ENCODE measurements at places on chromosomes 12 and 14. TPM values are rescaled to one million over a fixed set of nuclear protein-coding genes. Genes with fewer than 3 reads are reported as not detected.

DNA sequence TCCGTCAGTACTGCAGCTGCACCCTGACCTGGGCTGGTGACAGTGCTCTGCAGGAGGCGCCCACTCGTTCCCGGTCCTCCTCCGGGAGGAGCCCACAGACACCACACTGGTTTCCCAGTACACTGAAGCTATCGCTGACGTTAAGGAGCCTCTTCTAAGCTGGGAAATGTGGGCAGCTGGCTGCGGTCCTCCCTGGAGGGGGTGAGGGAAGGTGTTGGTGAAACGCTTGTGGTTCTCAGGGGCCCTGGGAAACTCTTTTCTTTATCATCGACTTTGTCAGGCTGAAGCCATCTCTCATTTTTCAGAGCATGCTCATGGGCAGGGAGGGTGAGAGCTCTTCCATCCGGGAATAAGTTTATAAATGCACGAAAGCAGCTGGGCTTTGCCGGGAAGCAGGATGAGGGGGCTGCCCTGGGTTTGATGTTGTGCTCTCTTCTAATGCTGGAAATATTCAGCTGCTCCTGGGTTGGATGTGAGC lies 176.0 kb downstream of the CHST11 start:
- no peaks in the 10 kb centered on the region for H3K27me3 ChIP-seq
- no peak overlapping the region for H3K4me3 ChIP-seq
- DNase-seq, result no peak
- no peaks in the 10 kb centered on the region for H3K36me3 ChIP-seq
- no peaks in the 10 kb centered on the region for H3K4me1 ChIP-seq

DNA sequence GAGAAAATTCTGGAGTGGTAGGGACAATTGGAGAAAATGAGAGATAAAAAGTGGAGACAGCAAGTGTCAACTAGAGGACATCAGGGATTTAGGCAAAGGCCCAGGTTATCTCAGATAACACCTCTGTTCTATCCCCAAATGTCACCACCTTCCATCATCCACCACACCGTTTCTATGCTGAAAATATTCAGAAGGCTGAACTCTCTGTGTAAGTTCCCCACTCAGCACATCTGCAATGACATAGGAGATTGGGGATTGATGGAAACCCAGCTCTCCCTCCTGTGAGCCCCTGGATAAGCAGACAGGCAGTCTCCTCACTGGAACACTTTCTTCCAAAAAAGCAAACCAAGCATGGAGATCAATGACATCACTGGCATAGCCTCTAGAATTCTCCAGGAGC lies 5.6 kb upstream of the OR10P1 start:
- no peaks in the 10 kb centered on the region for H3K36me3 ChIP-seq
- no peaks in the 10 kb centered on the region for H3K27me3 ChIP-seq
- no peak overlapping the region for H3K4me3 ChIP-seq
- no peak overlapping the region for H3K27ac ChIP-seq

The GPR84 gene
- total RNA-seq, result 0.12 TPM

- no peak overlapping the region for H3K27ac ChIP-seq
- H3K4me1 ChIP-seq, result no peaks in the 10 kb centered on the region
- no peak overlapping the region for H3K4me3 ChIP-seq
Measured at GRCh38 chr14:76377735-76378074, 1.8 kb downstream of the ESRRB start.

DNA sequence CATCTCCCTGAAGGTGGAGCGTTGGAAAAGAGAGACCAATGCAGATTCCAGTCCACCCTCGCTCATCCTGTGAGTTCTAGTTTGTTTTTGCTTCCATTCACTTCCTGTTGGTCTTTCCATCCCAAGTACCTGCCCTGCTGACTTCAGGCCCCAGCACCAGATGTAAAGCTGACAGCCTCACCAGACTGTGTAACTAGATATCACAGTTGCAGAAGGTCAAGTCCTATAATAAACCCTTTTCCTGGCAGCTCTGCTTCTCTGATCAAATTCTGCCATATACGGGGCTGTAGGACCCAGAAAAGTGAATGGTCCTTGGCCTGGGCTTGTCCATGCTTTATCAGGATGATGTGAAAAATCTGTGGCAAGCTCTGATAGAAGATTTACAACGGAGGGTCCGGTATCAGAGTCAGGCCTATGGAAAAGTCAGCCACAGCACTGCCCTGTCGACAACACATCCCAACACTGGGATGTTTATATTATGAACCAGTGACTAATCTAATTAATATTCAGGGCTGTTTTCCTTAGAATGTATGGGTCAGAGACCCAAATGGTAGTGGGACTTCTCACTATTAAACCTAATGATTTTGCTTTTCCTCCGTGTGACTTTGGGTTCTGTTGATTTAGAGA lies 42.1 kb downstream of the CCDC175 start:
- H3K4me1 ChIP-seq, result no peaks in the 10 kb centered on the region
- no peaks in the 10 kb centered on the region for H3K36me3 ChIP-seq
- H3K4me3 ChIP-seq, result no peak overlapping the region
- no peak for DNase-seq
- H3K27ac ChIP-seq, result no peak overlapping the region
- H3K27me3 ChIP-seq, result no peaks in the 10 kb centered on the region

DNA sequence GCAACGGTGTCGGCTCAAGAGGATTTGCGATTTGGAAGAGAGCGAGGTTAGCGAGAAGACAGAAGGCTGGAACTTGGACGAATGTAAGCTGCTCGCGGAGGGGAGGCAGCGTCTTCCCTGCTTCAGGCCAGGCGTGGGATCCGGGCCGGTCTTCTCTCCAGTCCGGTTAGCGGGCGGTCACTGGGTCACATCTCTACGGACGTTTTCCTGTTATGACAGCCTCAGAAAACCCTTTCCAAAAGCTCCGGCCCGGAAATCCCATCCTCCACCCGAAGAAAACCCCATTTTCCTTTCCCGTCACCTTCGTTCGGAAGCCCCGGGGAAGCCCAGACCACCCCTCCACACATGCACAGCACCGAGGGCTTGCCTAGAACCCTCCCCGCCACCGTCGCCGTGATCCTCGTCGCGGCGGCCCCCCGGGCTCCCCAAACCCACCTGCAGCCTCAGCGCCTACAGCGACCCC lies 268 bp downstream of the NDUFB1 start:
- H3K36me3 ChIP-seq, result no peaks in the 10 kb centered on the region
- peak overlapping the region; percentile 87 for H3K27ac ChIP-seq
- peak overlapping the region; percentile 85 for H3K4me3 ChIP-seq
- H3K4me1 ChIP-seq, result peaks cover 10% of the 10 kb centered on the region

All from ovary (tissue), 10 donors.